Nephron progenitor cell (in vitro differentiated cells): ENCODE measurements at places on chromosomes 7 and 10.
A peak's percentile ranks its signal among the peaks of the same experiment; 100 is the strongest.

DNA sequence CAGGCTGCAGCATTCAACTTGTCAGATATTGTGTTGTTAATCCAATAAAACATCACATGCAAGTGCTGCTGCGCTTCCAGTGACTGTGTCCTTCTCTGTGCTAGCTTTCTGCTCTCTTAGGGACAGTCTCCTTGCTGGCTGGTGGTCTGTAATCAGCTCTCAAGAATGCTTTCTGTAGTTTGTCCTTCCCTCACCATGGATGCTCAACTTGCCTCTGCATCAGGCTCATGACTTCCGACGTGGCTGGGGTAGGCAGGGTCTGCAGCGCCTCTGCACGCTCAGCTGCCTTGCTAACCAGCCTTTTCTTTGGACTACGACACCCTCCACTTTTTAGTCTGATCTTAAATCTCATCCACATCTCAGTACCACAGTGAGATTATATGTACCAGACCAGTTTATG lies 58.3 kb downstream of the MMRN2 start:
- peak; percentile 14 for DNase-seq

DNA sequence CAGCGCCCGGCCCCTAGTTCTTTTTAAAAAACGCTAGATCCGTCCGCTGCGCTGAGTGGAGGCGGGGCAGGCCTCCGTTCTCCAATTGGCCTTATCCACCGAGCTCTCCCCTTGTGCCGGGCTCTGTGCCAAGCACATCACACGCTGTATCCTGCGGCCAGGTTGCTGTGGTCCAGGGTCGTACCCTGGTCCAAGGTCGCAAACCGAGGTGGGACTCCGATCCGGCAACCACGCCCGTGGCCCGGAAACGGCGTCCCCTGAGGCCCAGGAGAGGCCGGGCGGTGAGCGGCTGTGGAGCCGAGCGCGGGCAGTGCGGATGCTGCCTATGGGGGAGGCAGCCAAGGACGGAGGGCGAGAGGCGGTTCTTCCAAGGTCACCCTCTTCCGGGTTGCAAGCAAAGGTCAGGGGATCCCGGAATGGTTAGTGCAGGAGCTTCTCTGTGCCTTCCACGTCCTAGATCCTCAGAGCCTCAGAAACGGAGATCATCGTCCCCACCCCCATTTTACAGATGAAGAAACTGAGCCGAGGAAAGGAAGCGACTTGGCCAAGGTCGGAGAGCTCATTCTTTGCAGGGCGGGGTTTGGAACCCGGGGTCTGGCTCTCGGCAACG lies 72.4 kb upstream of the LRRC4 start:
- DNase-seq: no peak

- no peak for DNase-seq
These were observed 89.2 kb upstream of the JAZF1 start for GRCh38 chr7:28269700-28270361.

- DNase-seq: no peak
These were observed 92.6 kb downstream of the PTPRE start for GRCh38 chr10:127999297-128000129.

GRCh38 chr10:33098951-33099663 lies 141.1 kb upstream of the ITGB1 start:
- no peak for DNase-seq

DNA sequence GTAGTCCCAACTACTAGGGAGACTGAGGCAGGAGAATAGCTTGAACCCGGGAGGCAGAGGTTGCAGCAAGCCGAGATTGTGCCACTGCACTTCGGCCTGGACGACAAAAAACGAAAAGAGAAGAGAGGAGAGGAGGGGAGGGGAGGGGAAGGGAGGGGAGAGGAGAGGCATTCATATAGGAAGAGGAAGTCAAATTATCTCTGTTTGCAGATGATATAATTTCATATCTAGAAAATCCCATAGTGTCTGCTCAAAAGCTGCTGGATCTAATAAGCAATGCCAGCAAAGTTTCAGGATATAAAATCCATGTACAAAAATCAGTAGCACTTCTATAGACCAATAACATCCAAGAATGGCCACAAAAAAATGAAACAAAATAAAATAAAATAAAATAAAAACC lies 120.3 kb downstream of the LMBR1 start:
- no peak for DNase-seq

- DNase-seq: peak; percentile 15
These were observed 44.4 kb upstream of the OCM2 start for GRCh38 chr7:98034081-98035035.

DNA sequence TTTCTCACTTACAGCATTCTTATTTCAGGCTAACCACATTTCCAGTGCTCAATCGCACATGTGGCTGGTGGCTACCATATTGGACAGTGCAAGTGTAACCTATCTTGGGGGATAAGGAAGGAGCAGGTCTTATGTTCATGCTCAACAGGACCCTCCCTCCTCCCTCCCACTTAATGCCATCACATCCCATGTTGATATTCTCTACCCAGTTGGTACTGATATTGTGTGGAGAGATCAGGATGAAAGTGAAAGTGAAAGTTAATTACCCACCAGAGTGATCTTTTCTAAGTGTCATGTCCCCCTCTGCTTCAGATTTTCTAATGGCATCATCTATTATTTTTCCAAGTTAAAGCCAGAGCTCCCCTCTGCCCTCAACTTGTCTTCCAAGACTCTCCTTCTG lies 91.6 kb downstream of the BMPER start:
- DNase-seq: no peak

DNA sequence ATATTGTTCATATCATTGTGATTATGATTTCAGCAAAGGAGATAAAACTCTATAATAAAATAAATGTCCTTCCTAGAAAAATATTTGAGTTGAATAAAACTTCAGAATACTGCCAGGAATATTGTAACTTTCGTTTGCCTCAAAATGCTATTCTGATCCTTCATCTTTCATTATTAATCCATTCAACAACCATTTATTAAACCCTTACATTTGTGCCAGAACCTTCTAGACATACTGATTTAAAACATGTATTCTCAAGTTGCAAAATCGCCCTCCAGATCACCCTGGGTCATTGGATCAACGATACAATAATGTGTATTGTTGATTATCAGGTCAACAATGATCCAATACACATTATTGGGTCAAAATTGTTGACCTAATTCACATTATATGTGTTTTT lies 759.8 kb downstream of the CNTNAP2 start:
- DNase-seq: no peak
